ENCODE measurements at places on chromosomes 12 and 14.

GRCh38 chr12:22781339-22781738 lies 156.4 kb downstream of the ETNK1 start:
- no peak for DNase-seq

GRCh38 chr12:3802721-3803120 lies 49.8 kb upstream of the CRACR2A start:
- no peak for DNase-seq

GRCh38 chr12:45077251-45077650 lies 26.4 kb upstream of the DBX2 start:
- DNase-seq: no peak

DNA sequence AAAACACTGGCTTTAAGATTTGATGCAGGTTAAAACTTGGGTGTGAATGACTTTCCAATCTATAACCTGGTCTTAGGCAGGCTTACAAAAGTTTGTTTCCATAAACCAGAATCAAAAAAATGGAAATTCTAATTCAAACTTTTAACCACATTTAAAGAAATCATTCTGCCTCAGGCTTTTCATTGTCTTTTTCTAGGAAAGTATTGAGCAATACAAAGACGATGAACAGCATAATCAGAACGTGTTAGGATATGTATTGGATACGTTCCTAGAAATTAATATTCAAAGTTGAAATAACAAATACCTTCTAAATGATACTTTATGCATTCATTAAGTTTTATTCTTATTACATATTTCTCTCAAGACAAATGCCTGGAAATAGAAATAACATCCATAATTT lies 172.9 kb downstream of the CEP128 start:
- DNase-seq: no peak

GRCh38 chr14:32366256-32366879 lies 37.3 kb downstream of the AKAP6 start:
- no peak for DNase-seq

DNA sequence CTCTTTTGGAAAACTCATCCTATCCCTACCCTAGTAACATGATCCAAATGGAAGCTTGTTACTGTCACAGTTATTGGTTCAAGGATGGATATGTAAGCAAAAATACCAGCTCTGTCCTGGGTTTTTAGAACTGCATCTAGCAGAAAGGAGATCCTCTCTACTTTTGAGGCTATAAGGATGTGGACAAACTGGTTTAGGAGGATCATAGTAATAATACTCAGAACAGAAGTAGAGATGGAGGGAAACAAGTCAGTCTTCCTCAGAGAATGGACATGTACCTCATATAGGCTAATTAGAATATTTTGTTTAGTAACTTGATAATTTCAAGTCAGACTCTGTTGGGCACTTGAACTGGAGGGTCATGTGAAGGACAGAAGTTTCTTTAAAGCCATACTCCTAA lies 26.6 kb downstream of the FUT8 start:
- no peak for DNase-seq

GRCh38 chr14:68379510-68380328 lies 413.1 kb downstream of the ZFP36L1 start:
- DNase-seq: peak; percentile 17

- no peak for DNase-seq
Measured at GRCh38 chr12:103933237-103933636, 3.0 kb downstream of the HSP90B1 start.

- DNase-seq: no peak
Measured at GRCh38 chr14:75549169-75549568, 26.9 kb downstream of the BATF start.

DNA sequence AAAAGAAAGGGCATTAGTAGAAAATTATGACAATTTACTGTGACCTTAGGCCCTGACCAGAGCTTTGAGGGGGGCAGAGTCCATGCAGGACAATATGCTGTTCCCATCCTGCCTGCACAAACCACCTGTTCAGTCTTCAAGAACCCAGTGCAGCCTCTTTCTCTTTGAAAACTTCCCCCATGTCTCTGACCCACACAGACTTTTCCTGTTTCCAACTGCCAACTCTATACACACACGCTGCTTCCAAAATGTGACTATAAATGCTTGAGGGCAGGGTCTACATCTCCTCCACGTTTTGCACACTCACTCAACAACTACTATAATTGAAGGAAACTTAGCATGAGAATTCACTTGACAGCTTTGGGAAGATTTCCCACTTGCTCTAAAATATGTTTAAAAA lies 36.6 kb upstream of the SYCP3 start:
- DNase-seq: no peak

GRCh38 chr12:65511134-65511834 lies 232.8 kb downstream of the MSRB3 start:
- no peak for DNase-seq

DNA sequence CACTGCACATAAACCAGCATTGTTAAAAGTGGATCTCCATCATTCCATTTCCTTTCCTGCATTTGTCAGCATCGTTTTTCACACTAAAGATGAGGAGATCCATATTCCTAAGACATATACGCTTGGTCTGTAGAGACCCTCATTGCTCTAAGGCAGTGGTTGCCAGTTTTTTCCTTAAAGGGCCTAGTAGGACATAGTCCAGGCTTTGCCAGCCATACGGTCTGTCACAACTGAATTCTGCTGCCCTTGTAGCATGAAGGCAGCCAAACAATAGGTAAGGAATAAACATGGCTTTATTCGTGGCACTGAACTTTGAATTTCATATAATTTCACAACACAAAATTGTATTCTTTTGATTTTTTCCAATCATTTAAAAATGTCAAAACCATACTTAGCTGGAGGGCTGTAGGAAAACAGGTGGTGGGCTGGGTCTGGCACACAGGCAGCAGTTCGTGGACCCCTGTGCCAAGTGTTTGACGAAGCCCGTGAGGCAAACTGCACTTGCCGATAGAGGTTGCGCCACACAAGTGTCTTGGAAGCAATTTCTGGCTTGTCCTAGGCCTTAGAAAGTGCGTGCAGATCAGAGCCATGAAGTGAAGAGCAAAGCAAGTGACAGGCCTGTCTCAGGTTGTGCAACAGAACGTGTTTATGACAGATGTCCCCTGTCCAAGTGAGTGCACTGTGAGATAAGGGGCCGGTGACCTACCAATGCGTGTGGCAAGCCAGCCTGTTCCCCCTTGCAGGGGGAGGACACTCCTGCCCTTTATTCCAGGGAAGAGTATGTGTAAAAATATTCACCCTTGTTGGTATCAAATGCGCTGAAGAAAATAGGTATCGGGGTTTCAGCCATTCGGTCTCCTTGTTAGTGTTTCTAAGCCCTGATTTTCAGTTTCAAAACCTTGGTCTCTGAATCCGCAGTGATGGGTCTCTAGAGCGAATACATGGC lies 916 bp upstream of the CHPT1 start:
- DNase-seq: peak; percentile 14

DNA sequence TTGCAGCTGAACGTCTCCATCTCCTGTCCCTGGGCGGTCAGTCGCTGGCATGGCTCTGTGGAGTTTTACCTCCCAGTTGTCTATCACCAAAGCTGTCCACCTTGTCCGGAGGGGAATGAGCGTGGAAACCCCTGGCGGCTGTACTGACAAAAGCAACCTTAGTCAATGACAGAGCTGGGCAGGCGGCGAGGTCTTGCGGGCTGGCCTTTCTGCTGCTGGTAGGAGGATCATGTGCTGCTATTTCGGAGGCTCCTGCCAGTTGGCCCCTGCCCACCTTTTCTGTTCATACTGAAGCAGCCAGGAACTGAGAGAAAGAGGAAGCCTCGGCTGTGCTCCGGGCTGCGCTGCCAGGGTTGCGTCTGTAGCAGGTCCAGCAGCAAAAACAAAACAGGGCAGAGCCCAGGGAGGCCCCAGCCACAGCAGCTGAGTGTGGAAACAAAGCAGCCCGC lies 57.7 kb downstream of the HMGA2 start:
- DNase-seq: no peak

- DNase-seq: no peak
Measured at GRCh38 chr12:57161491-57161890, 14.1 kb upstream of the LRP1-AS start.

- no peak for DNase-seq
Measured at GRCh38 chr12:93972411-93973208, 175.8 kb upstream of the PLXNC1 start.

- no peak for DNase-seq
Measured at GRCh38 chr14:52310541-52310940, 3.6 kb upstream of the PTGER2 start.

DNA sequence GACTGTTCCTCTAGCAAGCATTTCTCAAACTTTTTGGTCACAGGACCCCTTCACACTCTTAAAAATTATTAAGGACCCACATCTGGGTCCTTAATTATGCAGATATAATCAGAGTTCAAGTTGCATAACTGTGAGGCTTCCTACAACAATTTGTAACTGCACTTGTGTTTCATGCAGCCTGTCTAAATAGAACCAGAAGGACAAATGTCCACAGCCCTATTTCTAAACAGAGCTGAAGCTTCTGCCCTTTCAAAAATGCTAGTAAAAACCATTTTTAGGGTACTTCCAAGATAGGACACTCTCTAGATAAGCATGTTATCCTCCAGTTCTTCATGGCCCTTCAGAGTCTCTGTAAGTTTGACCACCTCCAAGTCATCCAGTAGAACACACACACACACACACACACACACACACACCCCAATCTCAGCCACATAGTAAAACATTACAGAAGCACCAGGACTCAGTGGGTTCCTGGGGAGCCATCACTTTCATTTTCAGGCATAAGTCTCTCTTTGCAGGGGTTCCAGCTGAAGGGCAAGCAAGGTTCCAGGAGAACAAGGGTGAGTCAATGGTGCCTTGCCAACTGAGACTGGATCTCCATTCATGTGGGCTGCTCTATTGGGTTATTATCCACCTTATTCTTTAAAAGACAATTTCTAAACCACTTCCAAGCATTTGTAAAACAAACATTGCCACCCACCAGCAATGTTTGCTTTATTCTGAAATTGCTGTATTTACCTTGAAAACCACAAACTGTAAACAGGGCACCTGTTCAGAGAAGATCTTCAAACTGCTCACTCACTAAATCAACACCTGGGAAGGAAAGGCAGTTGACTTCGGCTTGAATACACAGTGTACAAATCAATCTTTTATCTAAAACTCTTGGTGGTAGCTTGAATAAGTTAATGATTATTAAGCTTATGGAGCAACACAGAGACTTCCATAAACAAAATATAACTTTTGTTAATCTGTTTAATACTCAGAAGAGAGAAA lies 64.1 kb downstream of the ITPR2 start:
- no peak for DNase-seq

DNA sequence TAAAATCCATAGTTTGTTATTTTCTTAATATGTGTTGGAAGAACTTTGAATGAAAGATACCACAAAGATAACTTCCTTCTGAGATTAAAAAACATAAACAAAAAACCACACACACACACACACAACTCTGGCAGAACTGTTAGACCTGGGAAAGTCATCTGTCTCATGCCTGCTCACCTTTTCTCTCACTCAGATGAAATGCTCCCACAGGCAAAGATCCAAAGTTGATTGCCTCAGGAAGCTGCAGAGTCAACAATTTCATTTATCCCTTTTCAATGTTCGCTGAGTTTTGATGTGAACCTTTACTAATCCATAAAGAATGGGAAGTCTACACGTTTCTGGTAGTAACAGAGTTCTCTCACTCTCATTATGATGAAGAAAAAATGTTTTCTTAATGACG lies 112.0 kb downstream of the DENND5B start:
- no peak for DNase-seq
